ENCODE measurements at places on chromosomes 1 and 21. TPM values are rescaled to one million over a fixed set of nuclear protein-coding genes. Genes with fewer than 3 reads are reported as not detected.

DNA sequence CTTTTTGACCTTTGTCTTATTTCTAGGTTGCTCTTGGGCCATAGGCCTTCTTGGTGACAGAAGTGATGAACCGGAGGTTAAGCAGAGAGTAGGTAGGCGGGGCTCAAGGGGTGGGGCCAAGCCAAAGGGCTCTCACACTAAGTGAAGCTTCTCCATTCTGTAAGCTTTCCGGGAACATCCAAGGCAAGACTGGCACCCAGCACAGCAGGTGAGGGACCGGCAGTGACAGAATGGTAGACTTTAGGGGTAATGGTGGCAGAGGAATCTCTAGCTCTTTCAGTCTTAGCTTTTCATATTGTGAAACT, at the start of gene TNFAIP8L2:
Gene TNFAIP8L2 (plus strand): TSS at position 135 of the 305 bp plus-strand sequence. CDS start 2,049 bp downstream, outside the sequence.
- DNase-seq: no peak

DNA sequence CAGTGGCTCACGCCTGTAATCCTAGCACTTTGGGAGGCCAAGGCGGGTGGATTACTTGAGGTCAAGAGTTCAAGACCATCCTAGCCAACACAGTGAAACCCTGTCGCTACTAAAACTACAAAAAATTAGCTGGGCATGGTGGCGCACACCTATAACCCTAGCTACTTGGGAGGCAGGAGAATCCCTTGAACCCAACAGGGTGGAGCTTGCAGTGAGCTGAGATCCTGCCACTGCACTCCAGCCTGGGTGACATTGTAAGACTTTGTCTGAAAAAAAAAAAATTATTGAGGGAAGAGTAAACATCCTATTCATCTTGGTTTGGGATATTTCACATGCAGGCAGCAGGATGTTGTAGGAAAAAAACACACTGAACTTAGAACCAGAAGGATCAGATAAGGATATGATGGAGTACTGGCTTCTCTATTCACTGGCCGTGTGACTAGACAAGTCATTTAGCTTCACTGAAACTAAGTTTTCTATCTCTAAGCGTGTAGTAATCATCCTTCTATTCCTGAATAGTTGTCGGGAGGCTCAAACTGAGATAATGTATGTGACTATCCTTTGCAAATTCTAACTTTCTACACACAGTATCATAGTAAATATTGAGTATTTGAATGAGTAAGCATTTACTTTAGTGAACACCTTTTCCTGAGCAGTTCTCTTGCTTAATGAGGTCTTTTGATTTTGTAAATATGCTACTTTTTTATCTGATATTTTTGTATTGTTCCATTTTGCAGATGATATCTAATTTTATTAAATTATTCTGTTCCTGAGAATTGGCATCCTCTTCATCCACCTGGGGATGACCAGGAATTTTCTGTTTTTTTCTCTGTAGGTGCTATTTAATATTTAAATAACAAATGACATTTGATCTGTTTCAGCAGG, 18.2 kb downstream of the CAP1 start:
- DNase-seq: no peak

DNA sequence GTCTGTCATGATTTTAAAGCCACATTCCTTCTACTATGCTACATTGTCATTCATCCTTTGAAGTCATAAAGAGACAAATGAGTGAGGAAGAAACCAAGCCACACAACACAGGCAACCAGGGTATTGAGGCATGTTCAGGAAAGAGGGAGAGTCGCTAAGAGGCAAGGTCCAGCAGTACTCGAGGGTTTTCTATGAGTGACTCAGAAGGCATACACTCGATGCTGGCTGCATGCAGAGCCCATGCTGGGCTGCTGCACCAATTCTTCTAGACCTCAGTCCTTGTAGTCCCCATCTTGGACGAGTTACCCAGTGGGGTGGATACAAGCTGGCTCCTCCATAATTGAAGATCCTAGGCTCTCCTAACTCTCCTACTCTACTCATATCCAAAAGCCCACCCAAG, 57.6 kb downstream of the OLFML2B start:
- DNase-seq: no peak

- DNase-seq: no peak
These were observed 49.1 kb downstream of the ATP2B4 start for GRCh38 chr1:203675596-203676347.

GRCh38 chr1:18444563-18444962, 36.2 kb upstream of the KLHDC7A start:
- DNase-seq: no peak

DNA sequence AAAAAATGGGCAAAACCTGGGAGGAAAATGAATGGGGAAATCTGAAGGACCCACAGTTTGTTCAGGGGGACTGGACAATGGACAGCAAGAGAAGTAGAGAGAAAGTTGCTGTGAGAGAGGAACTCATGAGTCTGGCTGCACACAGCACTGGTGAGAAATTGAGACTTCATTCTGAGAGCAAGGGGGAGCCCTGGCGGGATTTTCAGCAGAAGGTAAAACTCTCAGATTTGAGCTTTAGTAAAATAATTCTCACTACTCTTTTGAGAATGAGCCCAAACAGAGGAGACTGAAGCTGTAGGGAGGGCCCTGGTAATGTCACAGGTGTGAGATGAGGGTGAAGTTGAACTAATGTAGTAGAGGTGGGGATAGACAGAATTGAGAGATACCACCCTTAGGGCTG, 438.6 kb downstream of the OMA1 start:
- no peak for DNase-seq

GRCh38 chr21:46603228-46603627, 1.7 kb downstream of the S100B start:
- no peak for DNase-seq

DNA sequence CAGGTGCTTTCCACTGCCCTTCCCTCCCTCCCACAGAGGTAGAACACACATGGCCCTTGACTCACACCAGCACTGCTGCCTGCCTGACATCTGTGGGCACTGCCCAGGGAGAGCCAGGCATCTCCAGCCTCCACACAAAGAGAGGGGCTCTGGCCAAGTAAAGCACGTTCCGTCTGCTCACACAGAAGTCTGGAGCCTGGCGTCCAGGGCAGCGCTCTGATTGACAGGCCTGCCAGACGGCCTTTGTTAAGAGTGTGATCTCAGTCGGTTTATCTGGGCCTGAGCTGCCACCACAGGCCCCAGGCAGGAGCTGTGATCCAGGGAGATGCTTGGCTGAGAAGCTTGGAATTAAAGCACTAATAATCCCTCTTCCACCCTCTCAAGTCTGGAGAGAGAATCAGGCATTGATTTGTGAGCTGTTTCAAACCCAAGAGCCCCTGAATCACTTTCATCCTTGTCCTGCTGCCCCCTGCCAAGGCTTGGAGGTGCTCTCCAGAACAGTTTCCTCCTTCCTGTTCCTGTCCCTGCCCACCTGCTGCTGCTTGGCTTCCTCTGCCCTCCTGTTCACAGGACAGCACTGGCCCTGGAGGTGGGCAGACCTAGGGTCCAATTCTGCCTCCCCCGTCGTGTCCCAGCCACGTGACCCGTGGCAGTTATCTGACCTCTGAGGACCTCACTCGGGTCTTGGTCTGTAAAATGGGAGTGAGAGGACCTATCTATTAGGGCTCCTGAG, 3.7 kb downstream of the DMRTB1 start:
- DNase-seq: no peak

GRCh38 chr1:66286307-66286706, 247.6 kb upstream of the SGIP1 start:
- no peak for DNase-seq

DNA sequence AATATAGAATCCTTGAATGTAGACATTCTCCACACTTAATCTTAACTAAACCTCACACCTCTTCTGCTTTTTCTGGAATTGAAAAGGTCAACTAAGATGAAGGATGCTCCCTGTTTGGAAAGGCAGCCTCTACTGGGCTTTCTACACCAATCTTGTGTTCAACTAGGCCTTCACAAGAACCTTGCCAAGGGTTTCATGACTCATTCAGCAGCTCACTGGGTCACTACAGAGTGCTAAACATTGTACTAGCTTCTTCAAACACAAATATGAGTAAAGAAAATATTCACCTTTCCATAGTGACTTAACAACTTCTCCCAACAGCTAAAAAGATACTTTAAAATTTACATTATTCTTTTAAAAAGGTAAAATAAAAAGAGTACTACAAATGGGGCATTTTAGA, 135.3 kb upstream of the PRMT6 start:
- DNase-seq: no peak

GRCh38 chr1:30520476-30520875, 202.9 kb downstream of the MATN1 start:
- no peak for DNase-seq

DNA sequence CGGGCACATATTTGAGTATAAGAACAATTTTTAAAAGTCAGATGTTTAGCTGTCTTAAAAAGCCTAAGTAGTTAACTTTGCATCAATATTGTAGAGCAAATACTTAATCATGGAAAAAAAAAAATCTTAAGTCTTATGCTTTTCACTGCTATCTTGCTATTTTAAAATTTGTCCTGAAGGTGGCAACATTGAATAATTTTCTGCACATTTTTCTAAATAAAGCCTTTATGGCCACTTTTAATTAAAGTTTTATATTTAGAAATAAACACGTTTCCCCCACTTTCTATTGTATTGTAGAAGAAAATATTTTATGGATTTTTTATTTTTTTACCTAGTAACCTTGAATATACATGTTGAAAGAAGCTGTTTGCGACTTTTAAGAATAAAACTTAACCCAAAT, 198.8 kb downstream of the AMY1C start:
- no peak for DNase-seq

DNA sequence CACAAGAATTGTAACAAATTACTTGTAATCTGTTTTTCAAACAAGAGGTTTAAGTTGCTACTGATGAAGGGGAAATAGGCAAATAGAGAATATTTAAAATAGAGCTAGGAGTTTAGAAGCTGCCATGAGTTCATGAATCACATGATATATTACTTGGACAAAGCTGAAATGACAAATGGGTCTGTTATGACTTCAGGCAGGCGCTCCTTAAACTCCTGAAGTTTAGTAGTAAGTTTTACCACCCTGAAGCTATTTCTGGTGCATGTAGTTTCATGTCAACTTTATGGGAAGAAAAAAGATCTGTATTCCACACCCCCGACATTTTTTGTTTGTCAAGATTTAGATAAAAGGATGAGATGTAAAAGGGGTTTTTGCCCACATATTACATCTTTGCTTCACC, 58.5 kb downstream of the PLA2G4A start:
- DNase-seq: no peak

DNA sequence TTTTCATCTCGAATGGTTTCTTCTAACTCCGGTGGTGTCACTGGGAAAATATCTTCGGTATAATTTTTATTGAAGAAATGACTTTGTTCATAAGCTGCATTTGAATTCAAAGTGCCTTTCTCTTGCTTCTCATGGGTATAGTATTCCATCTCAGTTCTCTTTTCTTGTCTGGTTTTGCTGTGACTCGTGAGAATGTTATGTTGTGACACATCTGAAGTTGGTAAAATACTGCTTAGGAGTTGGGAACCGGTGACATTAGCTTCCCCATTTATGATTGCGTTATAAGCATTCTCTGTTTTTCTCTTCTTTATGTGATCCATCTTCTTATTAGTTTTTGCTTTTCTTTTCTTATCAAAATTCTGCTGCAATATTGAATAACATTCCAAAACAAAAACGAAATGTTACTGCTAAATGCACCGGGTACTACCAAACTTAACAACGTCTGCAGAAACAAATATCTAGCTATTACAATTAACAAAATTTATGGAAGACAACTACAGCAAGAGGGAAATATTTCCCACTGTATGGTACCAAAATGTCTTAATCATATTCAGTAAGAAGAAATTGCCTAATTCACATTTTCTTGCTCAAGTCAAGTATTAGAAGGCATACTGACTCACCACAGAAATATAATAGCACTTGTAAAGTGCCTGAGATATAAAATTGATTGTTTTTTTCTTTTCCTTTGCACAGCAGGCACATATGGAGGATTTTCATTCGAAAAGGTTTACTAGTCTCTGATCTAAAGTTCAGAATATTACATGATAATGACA, 15.5 kb downstream of the LRIF1 start:
- no peak for DNase-seq

GRCh38 chr1:211236633-211237320, 22.4 kb upstream of the RCOR3 start:
- DNase-seq: no peak

- no peak for DNase-seq
These were observed 13.4 kb upstream of the ACBD3 start for GRCh38 chr1:226199971-226200370.

DNA sequence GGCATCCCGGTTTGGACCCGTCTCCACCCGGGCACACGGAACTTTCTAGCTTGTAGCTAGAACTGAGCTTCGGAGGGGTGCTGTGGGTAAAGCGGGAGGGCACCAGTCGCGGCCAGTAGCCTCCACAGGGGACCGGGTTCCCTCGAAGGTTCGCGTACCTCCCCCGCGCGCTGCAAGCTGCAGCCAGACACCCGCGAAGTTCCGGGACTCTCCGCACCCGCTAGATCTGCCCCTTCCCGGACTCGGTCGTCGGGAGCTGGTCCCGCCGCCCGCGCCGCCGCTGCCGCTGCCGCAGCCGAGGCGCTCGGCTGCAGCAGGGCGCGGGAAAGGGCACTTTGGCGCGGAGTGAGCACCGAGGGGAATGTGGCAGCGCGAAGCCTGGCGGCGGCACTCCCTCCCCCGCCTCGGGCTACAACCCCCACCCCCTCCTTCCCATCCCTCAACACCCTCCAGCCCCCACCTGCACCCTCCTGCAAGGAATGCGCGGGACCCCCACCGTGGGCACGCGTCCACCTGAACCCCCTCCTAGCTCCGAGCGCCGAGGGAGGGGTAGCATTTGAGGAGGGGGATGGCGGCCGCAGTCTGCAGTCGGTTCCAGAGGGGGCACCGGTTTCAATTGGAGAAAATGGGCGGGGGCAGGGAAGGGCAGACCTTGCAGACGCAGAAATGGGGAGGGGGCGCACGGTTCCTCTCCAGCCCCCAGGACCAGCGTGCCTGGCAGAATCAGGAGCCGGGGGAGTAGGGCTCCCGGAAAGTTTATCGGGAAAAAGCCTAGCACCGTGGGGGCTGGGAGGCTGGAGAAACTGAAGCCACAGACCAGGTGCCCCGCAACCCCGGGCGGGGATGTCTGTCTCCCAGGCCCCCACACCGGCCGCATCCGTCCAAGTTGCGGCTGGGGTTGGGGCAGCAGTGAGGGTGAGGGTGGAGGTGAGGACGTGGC, 968 bp downstream of the CSMD2 start:
- no peak for DNase-seq

DNA sequence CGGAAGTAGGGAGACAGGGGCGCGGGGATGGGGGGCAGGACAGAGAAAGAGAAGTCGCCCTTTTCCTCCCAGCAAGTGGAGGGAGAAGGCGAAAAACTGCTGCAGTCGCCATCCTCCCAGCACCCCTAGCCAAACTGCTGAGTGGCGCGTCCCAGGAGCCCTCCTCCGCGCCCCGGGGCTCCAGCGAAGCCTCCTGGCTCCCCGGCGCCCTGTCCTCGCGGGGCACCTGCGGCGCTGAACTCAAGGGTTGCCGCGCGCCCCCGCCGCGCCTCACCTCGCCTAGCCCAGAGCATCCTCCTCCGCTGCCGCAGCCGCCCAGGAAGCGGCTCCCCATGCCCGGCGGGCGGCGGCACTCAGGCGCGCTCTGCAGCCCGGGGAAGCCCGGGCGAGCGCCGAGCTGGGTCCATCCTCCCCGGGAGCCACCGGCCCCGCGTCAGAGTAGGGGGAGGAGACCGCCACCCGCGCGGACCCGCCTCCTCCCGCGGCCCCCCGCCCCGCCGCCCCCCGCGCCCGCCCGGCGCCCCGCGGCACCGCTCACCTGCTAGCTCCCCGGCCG, at the start of gene DAB1:
Gene DAB1 (minus strand): TSS at position 405 of the 556 bp plus-strand sequence. CDS start 133,030 bp downstream, outside the sequence.
- no peak for DNase-seq

Gene GPR153
- total RNA-seq: 11.4 TPM

Gene MYBPHL
- total RNA-seq: not detected

Gene HSD3B1
- not detected for total RNA-seq

Gene FCRL2
- not detected for total RNA-seq

Gene CDC7
- 5.7 TPM for total RNA-seq

Gene RAVER2
- total RNA-seq: 11.8 TPM

Gene CDA
- 3.1 TPM for total RNA-seq

Gene SLC44A3
- 13.1 TPM for total RNA-seq

Gene NECTIN4
- 13.6 TPM for total RNA-seq

Gene DNAJC6
- total RNA-seq: 8.3 TPM

Gene PM20D1
- 1.8 TPM for total RNA-seq

Data from kidney epithelial cell (primary cell).